ENCODE measurements at places on chromosomes 7 and 10. TPM values are rescaled to one million over a fixed set of nuclear protein-coding genes. Genes with fewer than 3 reads are reported as not detected.

- no peak overlapping the region for H3K27ac ChIP-seq
- no peak overlapping the region for H3K4me3 ChIP-seq
- DNase-seq = no peak
- no peaks in the 10 kb centered on the region for H3K4me1 ChIP-seq
- no peaks in the 10 kb centered on the region for H3K36me3 ChIP-seq
Measured at GRCh38 chr7:83105948-83106347, 56.7 kb downstream of the PCLO start.

- DNase-seq = no peak
- H3K27ac ChIP-seq = no peak overlapping the region
- no peak overlapping the region for H3K4me3 ChIP-seq
- no peaks in the 10 kb centered on the region for H3K36me3 ChIP-seq
- H3K4me1 ChIP-seq = no peaks in the 10 kb centered on the region
Measured at GRCh38 chr7:25503306-25503705, 275.0 kb upstream of the NPVF start.

- H3K27me3 ChIP-seq = no peaks in the 10 kb centered on the region
- no peak overlapping the region for H3K27ac ChIP-seq
- DNase-seq = no peak
Measured at GRCh38 chr7:68058014-68058413, 1061.4 kb downstream of the TYW1 start.

DNA sequence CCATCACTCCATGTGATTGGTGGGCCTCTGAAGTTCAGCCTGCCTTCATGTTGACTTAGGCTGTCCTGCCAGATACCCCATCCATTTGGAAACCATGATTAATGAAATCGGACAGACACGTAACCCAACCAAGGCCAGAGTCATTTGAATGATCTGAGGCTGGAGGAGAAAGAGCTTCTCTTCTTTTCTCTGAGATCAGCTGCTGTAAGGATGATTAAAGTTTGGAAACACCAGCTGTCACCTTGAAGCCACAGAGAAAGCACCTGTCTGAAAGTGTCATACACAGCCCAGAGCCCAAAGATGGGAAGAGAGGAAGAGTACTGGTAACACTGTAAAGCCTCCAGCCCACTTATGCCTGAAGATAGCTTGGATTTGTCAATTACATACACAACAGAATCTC, 22.9 kb downstream of the NEBL start:
- peaks cover 4% of the 10 kb centered on the region for H3K36me3 ChIP-seq
- no peak for DNase-seq
- H3K27me3 ChIP-seq = no peaks in the 10 kb centered on the region
- peaks cover 3% of the 10 kb centered on the region for H3K4me1 ChIP-seq

- DNase-seq = no peak
- no peak overlapping the region for H3K27ac ChIP-seq
- H3K4me1 ChIP-seq = no peaks in the 10 kb centered on the region
Measured at GRCh38 chr10:113711142-113711541, 31.4 kb downstream of the CASP7 start.

GRCh38 chr10:120396228-120396627, 60.8 kb upstream of the PLPP4 start:
- H3K27me3 ChIP-seq = no peaks in the 10 kb centered on the region
- no peak overlapping the region for H3K4me3 ChIP-seq
- DNase-seq = peak; percentile 40
- no peak overlapping the region for H3K27ac ChIP-seq
- H3K36me3 ChIP-seq = no peaks in the 10 kb centered on the region
- peaks cover 34% of the 10 kb centered on the region for H3K4me1 ChIP-seq

GRCh38 chr10:46536781-46537180, 19.7 kb downstream of the GPRIN2 start:
- no peaks in the 10 kb centered on the region for H3K4me1 ChIP-seq
- no peak for DNase-seq
- H3K27ac ChIP-seq = no peak overlapping the region
- no peak overlapping the region for H3K4me3 ChIP-seq
- H3K27me3 ChIP-seq = no peaks in the 10 kb centered on the region

DNA sequence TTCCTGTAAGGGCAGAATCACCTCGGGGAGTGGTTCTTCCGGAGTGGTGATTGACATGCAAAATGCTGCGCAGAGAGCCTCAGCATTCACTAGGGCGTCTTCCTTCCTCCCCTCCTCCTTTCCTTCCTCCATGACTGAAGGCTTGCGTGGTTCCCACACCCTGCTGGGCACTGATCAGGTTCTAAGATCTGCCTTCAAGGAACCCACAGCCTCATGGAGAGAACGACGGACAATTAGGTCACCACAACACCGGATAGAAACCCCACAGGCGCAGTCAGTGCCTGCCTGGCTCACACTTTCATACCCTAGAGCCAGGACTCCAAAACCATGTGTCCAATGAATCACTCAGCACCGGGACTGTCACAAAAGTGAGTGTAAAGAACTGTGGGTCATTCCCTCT, 131.3 kb downstream of the DPP6 start:
- H3K27ac ChIP-seq = no peak overlapping the region
- H3K36me3 ChIP-seq = peaks cover 4% of the 10 kb centered on the region
- H3K27me3 ChIP-seq = no peaks in the 10 kb centered on the region
- DNase-seq = no peak

GRCh38 chr10:47182934-47183703, 116.9 kb upstream of the GDF10 start:
- H3K36me3 ChIP-seq = peaks cover 6% of the 10 kb centered on the region
- peak overlapping the region; percentile 62 for H3K4me3 ChIP-seq
- H3K27ac ChIP-seq = peak overlapping the region; percentile 80
- DNase-seq = no peak
- H3K4me1 ChIP-seq = peaks cover 28% of the 10 kb centered on the region

GRCh38 chr10:83921984-83922860, 217.1 kb upstream of the GHITM start:
- peaks cover 11% of the 10 kb centered on the region for H3K27me3 ChIP-seq
- H3K27ac ChIP-seq = no peak overlapping the region

DNA sequence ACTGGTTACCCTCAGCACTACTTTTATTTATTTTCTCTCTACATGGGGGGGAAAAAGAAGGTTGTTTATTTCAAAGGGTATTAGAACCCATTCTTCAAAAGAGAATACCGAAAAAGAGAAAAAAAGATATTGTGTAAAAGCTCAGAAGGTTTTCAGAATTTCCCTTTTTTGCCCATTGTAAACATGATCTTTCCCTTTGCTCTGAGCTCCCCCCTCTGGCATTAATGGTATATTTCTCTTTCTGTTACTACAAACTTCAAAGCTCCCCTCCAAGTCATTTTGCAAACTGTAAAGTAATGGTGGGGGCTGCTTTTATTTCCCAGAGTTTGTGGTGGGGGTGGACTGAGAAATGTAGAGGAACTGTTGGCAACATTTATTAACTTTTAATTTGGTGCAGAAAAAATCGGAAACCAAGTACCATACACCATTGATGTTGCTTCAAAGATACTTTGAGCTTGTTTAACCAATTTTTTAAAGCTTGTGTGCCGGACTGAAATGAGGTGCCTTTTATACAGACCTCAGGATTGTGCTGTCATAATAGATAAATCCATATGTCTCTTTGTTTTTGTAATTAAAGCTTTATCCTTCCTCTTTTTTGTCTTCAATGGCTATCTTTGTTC, 181.5 kb downstream of the EXOC4 start:
- H3K27ac ChIP-seq = no peak overlapping the region
- H3K4me1 ChIP-seq = peaks cover 47% of the 10 kb centered on the region
- H3K27me3 ChIP-seq = no peaks in the 10 kb centered on the region
- no peak overlapping the region for H3K4me3 ChIP-seq

DNA sequence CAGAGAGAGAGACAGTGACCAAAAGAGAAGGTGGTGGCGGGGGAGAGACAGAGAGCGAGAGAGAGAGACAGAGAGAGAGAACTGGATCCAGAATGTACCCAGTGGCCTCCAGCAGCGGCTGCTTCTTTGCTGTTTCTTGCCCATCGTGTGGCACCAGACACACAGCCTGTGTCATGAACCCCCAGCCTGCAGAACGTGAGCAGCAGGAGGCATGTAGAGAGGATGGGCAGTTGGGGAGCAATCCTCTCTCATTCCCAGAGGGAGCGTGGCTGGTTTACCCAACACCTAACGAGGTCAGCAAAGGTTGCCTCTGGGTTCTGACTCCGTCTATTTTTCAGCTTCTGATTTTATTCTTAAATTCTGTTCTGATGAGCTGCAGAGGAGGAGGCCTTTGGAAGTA, 168.1 kb downstream of the ADARB2 start:
- no peak overlapping the region for H3K27ac ChIP-seq
- no peaks in the 10 kb centered on the region for H3K36me3 ChIP-seq
- no peak overlapping the region for H3K4me3 ChIP-seq
- H3K27me3 ChIP-seq = peaks cover 28% of the 10 kb centered on the region

DNA sequence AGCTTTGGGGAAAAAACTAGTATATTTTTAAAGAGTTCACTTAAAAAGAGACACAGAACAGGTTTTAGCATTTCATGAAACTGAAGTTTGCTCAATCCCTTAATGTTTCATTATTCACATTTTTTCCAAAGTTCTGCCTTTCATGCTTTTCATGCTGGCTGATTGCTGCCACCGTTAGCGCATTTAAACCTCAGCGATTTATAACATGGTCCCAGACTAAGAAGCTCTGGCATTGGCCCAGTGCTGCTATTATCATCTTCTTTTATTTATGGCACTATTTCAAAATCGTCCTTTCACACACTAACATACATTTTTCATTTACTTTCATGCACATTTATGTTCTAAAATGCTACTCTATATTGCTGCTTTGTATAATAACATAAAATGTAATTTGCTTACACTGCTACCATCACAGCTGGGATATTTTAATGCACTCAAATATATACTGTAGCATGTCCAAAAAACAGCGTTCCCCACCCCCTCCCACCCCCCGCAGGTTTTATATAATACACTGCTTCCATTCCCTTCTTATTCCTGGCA, 141.9 kb downstream of the MPP7 start:
- DNase-seq = no peak
- H3K36me3 ChIP-seq = no peaks in the 10 kb centered on the region
- H3K27me3 ChIP-seq = no peaks in the 10 kb centered on the region
- no peak overlapping the region for H3K4me3 ChIP-seq

DNA sequence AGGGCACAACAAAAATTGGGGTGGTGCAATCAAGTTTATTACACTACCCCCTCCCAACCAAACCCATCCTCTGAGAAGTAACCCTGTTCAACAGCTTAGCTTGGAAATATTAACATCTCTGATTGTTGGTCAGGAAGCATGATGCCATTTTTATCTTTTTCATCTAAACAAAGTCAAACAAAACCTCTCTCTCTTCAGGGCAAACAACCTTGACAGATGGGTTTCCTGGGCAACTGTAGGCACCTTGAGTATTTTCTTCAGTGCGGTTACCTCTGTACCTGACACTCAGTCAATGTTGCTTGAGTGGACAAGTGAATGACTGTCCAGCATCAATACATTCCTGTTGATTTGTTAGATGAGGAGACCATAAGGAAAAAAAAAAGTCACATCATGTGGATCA, 183.6 kb downstream of the NRP1 start:
- H3K4me1 ChIP-seq = peaks cover 5% of the 10 kb centered on the region
- DNase-seq = no peak
- no peak overlapping the region for H3K27ac ChIP-seq
- no peaks in the 10 kb centered on the region for H3K36me3 ChIP-seq
- H3K4me3 ChIP-seq = no peak overlapping the region

DNA sequence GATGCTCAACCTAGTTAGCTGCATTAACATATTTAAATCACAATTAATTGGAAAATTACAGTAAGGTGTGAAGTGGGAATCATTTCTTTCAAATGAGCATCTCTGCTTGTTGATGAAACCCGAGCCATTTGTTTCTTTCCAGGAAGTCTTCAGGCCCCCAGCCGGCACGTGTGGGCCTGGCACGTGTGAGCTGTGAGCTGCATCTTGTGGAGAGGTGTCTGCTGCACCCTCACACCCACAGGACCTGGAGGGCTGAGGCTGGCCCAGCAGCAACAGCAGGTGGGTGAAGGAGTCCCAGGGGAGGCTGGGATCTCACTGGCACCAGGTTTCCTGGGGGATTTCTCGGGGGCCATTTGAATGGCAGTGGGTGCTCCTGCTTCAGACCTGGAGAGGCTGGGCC, 372.5 kb upstream of the MKI67 start:
- no peak overlapping the region for H3K4me3 ChIP-seq
- no peaks in the 10 kb centered on the region for H3K27me3 ChIP-seq
- no peaks in the 10 kb centered on the region for H3K4me1 ChIP-seq
- no peak for DNase-seq

- no peaks in the 10 kb centered on the region for H3K27me3 ChIP-seq
- no peak for DNase-seq
- H3K27ac ChIP-seq = no peak overlapping the region
- H3K4me1 ChIP-seq = peaks cover 7% of the 10 kb centered on the region
- H3K36me3 ChIP-seq = no peaks in the 10 kb centered on the region
- no peak overlapping the region for H3K4me3 ChIP-seq
Measured at GRCh38 chr7:77504951-77505350, 32.1 kb upstream of the PTPN12 start.

DNA sequence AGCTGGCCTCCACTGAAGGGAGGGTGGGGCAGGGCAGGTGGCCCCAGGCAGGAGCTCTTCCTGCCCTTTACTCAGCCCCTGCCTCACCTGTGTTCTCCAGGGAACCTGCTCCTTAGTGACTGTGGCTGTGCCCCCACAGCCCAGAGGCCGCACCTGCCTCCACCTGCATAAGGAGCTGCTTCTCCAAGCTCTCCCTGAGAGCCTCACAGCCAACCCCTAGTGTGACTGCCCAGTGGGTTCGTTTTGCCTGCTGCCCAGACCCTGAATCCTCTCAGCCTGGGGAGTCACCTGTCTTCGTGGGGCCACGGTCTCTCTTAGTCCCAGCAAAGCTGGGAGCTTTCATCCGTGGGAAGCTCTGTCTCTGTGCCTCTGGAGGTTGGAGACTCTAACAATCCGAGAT, 94.4 kb downstream of the GLRX3 start:
- no peak for DNase-seq
- H3K27me3 ChIP-seq = no peaks in the 10 kb centered on the region
- H3K4me1 ChIP-seq = no peaks in the 10 kb centered on the region
- peaks cover 6% of the 10 kb centered on the region for H3K36me3 ChIP-seq
- H3K4me3 ChIP-seq = no peak overlapping the region

GRCh38 chr7:158638001-158638400, 50.4 kb upstream of the PTPRN2 start:
- peak overlapping the region; percentile 49 for H3K27ac ChIP-seq
- H3K4me3 ChIP-seq = no peak overlapping the region
- peaks cover 36% of the 10 kb centered on the region for H3K36me3 ChIP-seq
- H3K4me1 ChIP-seq = peaks cover 6% of the 10 kb centered on the region

DNA sequence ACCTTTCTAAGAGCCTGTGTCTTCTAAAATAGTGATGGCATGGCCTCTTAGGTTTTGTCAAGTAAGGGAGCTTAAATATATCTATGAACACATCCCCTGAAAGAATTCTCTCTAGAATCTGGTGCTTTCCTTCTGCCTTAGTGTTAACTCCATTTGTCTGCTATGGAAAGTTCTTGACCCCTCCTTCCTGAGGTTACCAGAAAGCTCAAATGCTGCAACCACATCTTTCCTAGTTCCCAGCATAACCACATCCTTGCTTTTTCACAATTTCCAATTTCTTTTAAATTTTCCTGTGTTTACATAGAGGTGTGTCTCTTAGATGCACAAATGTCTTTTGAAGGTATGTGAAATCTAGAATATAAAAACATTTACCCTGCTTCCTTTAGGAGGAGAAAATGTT, 16.4 kb upstream of the GSDME start:
- no peak for DNase-seq
- no peaks in the 10 kb centered on the region for H3K27me3 ChIP-seq
- H3K4me3 ChIP-seq = no peak overlapping the region

ARPC1B gene
- total RNA-seq = 192 TPM

NEBL gene
- 30.6 TPM for total RNA-seq

WNT8B gene
- not detected for total RNA-seq

EZH2 gene
- 48.1 TPM for total RNA-seq

PHKG1 gene
- total RNA-seq = 1.2 TPM

SMKR1 gene
- total RNA-seq = 17.1 TPM

SNX10 gene
- total RNA-seq = 7.1 TPM

Data from MCF 10A (cell line).